Neural crest cell (in vitro differentiated cells): ENCODE measurements at places on chromosomes 13 and 19. TPM values are rescaled to one million over a fixed set of nuclear protein-coding genes. Genes with fewer than 3 reads are reported as not detected.

DNA sequence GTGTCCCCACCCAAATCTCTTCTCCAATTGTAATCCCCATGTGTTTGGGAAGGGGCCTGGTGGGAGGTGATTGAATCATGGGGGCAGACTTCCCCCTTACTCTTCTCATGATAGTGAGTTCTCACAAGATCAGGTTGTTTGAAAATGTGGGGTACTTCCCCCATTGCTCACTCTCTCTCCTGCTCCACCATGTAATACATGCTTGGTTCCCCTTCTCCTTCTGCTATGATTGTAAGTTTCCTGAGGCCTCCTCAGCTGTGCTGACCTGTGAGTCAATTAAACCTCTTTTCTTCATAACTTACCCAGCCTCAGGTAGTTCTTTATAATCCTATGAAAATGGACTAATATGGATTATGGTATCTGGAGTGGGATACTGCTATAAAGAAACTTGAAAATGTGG lies 24.1 kb downstream of the ING1 start:
- no peak overlapping the region for H3K27ac ChIP-seq
- no peak overlapping the region for H3K4me3 ChIP-seq
- peaks cover 17% of the 10 kb centered on the region for H3K36me3 ChIP-seq

- peaks cover 10% of the 10 kb centered on the region for H3K27me3 ChIP-seq
- no peaks in the 10 kb centered on the region for H3K36me3 ChIP-seq
- H3K4me1 ChIP-seq: no peaks in the 10 kb centered on the region
- H3K4me3 ChIP-seq: no peak overlapping the region
Observed at GRCh38 chr19:30870876-30871275, 478.4 kb downstream of the TSHZ3 start.

- peaks cover 9% of the 10 kb centered on the region for H3K4me1 ChIP-seq
- H3K27me3 ChIP-seq: peaks cover 14% of the 10 kb centered on the region
- H3K4me3 ChIP-seq: no peak overlapping the region
- no peak for DNase-seq
- H3K36me3 ChIP-seq: no peaks in the 10 kb centered on the region
- H3K27ac ChIP-seq: no peak overlapping the region
Observed at GRCh38 chr19:4754248-4754647, 30.6 kb upstream of the DPP9 start.

- peaks cover 33% of the 10 kb centered on the region for H3K27me3 ChIP-seq
- H3K4me1 ChIP-seq: peaks cover 45% of the 10 kb centered on the region
- peak; percentile 65 for DNase-seq
- no peaks in the 10 kb centered on the region for H3K36me3 ChIP-seq
- no peak within 1 kb of the TSS for H3K27ac ChIP-seq
Observed at GRCh38 chr19:39406656-39407409, at the start of gene ZFP36. Gene ZFP36 (plus strand): TSS chr19:39406847. CDS start chr19:39406905, 58 bp downstream.

Gene NLRP13
- not detected in 2 replicates for total RNA-seq

GRCh38 chr13:59452189-59452890 lies 711.4 kb downstream of the DIAPH3 start:
- no peak for DNase-seq
- H3K4me3 ChIP-seq: no peak overlapping the region
- H3K27me3 ChIP-seq: no peaks in the 10 kb centered on the region
- H3K27ac ChIP-seq: no peak overlapping the region

GRCh38 chr13:88937384-88937783 lies 1266.2 kb downstream of the SLITRK5 start:
- H3K4me1 ChIP-seq: no peaks in the 10 kb centered on the region
- no peak overlapping the region for H3K4me3 ChIP-seq
- H3K27me3 ChIP-seq: no peaks in the 10 kb centered on the region
- H3K27ac ChIP-seq: no peak overlapping the region
- DNase-seq: no peak

- H3K36me3 ChIP-seq: no peaks in the 10 kb centered on the region
- H3K27me3 ChIP-seq: peaks cover 24% of the 10 kb centered on the region
- H3K27ac ChIP-seq: no peak overlapping the region
- DNase-seq: no peak
- H3K4me1 ChIP-seq: peaks cover 6% of the 10 kb centered on the region
Observed at GRCh38 chr19:9995084-9995483, 15.2 kb downstream of the COL5A3 start.

Gene ETHE1
- total RNA-seq: 23.7 and 25.0 TPM in 2 replicates

Gene ELANE
- not detected in 2 replicates for total RNA-seq

DNA sequence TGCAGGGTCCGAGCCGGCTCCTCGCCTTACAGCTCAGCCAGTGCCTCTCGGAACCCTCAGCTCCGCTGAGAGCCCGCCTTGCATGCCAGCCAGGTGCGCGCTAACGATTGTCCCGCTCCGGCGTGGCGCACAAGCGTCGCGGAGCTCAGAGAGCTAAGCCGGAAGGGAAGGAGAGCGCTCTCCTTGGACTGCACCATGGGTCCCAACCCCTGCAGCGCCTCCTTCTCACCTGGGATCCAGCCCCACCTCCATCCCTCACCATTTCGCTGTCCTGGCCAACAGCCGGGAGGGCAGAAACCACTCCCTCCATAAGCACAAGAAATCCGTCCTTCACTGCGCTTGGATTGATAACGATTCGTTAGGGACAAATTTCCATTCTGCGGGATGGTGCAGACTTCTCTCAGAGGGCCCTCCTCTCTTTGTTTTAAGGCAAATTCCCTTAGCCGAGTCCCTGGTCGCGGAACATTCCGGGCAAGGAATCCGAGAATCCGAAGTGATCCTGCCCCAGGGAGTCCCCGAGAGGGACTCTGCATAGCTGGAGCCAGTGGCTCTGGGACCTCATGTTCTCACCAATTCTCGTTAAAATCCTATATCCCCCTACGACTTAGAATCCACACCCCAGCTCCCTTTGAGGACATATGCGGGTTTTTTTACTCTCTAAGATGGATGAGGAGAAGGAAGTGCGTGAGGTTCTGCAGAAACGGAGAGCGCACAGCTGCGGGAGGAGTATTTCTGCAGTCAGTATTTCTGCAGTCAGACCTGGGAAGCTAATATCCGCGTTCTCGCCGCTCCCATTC lies 2.8 kb downstream of the GSX1 start:
- H3K4me3 ChIP-seq: peak overlapping the region; percentile 76
- peaks cover 41% of the 10 kb centered on the region for H3K4me1 ChIP-seq
- peaks cover 98% of the 10 kb centered on the region for H3K27me3 ChIP-seq
- no peak for DNase-seq
- H3K36me3 ChIP-seq: peaks cover 3% of the 10 kb centered on the region
- H3K27ac ChIP-seq: no peak overlapping the region

Gene TMTC4
- 51.7 and 57.1 TPM in 2 replicates for total RNA-seq

Gene RFX1
- total RNA-seq: 17.6 and 19.9 TPM in 2 replicates

DNA sequence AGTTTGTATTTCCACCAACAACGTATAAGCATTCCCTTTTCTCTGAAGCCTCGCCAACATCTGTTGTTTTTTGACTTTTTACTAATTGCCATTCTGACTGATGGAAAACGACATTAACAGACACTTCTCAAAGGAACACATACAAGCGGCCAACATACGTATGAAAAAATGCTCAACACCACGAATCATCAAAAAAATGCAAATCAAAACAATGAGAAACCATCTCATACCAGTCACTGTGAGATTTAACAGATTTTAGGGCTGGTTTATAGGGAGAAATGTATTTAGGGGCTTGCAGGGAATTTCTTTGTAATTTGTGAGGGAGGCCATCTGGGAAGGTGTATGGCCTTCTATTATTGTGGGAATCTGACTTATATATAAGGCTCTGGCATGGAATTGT lies 2.8 kb upstream of the DZIP1 start:
- peaks cover 16% of the 10 kb centered on the region for H3K4me1 ChIP-seq
- H3K4me3 ChIP-seq: peak overlapping the region; percentile 47
- no peaks in the 10 kb centered on the region for H3K36me3 ChIP-seq

DNA sequence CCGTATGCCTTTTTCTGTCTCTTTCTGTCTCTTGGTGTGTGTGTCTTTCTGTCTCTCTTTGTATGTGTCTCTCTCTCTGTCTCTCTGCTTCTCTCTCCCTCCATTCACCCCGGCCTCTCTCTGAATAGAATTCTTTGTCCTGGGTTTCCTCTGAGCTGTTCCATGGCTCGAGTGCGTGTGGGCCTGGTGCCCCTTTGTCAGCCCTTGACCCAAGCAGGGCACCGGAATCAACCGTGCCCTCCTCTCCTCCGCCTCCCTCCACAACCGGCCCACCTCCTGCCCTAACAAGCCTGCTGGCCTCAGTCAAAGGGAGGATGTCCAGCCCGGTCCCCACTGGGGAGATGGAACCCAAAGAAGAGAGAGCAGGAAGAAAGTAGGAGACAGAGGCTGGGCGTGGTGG lies 3.2 kb downstream of the AXL start:
- peak overlapping the region; percentile 10 for H3K4me3 ChIP-seq
- peaks cover 54% of the 10 kb centered on the region for H3K27me3 ChIP-seq
- peak overlapping the region; percentile 45 for H3K27ac ChIP-seq
- peaks cover 71% of the 10 kb centered on the region for H3K4me1 ChIP-seq

Gene TMC4
- 0.28 TPM in 1 of 2 replicates, not detected in the other for total RNA-seq

- peaks cover 4% of the 10 kb centered on the region for H3K36me3 ChIP-seq
- DNase-seq: no peak
- no peak overlapping the region for H3K4me3 ChIP-seq
- peaks cover 73% of the 10 kb centered on the region for H3K4me1 ChIP-seq
Observed at GRCh38 chr19:38658462-38659306, 11.2 kb downstream of the ACTN4 start.

- DNase-seq: no peak
- no peaks in the 10 kb centered on the region for H3K36me3 ChIP-seq
- H3K4me3 ChIP-seq: no peak overlapping the region
- H3K27me3 ChIP-seq: no peaks in the 10 kb centered on the region
Observed at GRCh38 chr13:91804724-91805123, 406.3 kb downstream of the GPC5 start.

Gene CCNA1
- total RNA-seq: 0.25 and 0.26 TPM in 2 replicates

DNA sequence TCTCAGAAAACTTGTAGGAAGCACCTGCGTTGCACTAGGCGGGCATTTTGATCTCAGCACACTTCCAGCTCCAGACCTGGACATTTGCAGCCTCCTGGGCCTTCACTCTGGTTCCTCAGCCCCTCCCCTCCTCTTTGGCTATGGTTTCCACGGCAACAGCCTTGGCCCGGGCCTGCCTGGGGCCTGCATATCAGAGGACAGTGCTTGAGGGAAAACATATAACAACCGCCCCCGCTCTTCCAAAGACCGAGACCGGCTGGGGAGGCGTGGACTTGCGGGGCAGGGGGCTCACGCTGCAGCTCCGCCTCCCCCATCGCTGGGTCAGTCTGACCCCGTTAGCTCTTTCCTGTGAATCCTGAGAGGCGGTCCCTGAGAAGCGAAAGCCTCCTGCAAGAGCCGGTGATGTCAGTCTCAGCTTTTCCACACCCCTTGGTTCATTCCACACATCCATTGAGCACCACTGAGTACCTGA lies 125.7 kb upstream of the PEG3 start:
- no peak overlapping the region for H3K4me3 ChIP-seq
- H3K27ac ChIP-seq: no peak overlapping the region

GRCh38 chr13:19152403-19152802 lies 29.2 kb downstream of the TUBA3C start:
- H3K4me1 ChIP-seq: no peaks in the 10 kb centered on the region
- H3K36me3 ChIP-seq: peaks cover 8% of the 10 kb centered on the region
- DNase-seq: no peak
- no peaks in the 10 kb centered on the region for H3K27me3 ChIP-seq
- no peak overlapping the region for H3K4me3 ChIP-seq
- no peak overlapping the region for H3K27ac ChIP-seq

DNA sequence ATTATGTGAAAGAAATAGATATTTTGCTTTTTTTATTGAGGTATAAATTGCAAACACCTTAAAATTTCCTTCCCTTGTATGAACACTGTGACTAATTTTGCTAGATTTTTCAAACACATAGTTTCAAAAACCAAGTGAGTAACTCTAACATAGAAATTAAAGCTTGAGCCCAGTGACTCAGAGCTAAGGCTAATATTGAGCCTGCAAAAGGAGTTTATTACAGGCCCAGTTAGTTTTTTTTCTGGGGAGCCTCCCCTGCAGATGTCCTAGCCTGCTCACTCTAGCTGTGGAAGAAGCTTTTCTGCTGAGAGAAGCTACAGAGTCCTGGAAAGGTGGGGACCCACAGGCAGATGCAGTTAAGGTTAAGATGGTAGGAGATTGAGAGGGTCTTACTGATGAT lies 3.4 kb downstream of the ZNF430 start:
- DNase-seq: no peak
- H3K27me3 ChIP-seq: no peaks in the 10 kb centered on the region
- peak overlapping the region; percentile 38 for H3K4me3 ChIP-seq
- H3K4me1 ChIP-seq: peaks cover 36% of the 10 kb centered on the region

DNA sequence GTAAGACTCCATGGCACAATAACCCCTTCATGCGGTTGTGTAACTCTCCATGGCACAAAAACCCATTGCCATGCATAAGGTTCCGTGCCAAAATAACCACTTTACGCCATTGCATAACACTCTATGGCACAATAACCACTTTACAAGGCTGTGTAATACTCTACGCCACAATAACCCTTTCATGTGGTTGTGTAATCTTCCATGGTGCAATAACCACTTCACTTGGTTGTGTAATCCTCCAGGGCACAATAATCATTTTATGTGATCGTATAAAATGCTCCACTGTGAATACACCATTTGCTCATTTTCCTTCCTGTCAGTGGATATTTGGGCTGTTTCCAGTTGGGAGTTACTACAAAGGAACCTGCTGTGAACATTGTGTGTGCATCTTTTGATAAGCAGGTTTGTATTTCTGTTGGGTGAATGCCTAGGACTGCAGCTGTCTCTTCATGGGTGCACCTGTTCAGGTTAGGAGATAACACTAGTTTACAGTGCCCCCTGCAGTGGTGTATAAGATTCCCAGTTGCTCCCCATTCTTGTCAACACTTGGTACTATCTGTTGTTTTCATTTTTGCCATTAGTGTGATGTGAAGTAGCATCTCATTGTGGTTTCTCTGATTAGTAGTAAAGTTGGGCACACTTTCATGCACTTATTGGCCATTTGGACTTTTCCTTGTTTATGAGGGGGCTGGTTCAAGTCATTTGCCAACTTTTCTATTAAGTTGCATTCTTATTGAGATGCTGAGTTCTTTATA lies 21.1 kb upstream of the ZSCAN18 start:
- H3K4me3 ChIP-seq: no peak overlapping the region
- no peaks in the 10 kb centered on the region for H3K27me3 ChIP-seq
- no peaks in the 10 kb centered on the region for H3K4me1 ChIP-seq
- no peak for DNase-seq
- no peak overlapping the region for H3K27ac ChIP-seq
- H3K36me3 ChIP-seq: peaks cover 31% of the 10 kb centered on the region

Gene LILRA1
- total RNA-seq: not detected in 2 replicates

- H3K4me3 ChIP-seq: no peak overlapping the region
- no peaks in the 10 kb centered on the region for H3K36me3 ChIP-seq
- H3K4me1 ChIP-seq: no peaks in the 10 kb centered on the region
- no peak for DNase-seq
- no peak overlapping the region for H3K27ac ChIP-seq
- H3K27me3 ChIP-seq: no peaks in the 10 kb centered on the region
Observed at GRCh38 chr13:38518328-38518727, 168.5 kb upstream of the FREM2 start.

GRCh38 chr19:58482372-58482771 lies 6.2 kb downstream of the ZNF446 start:
- peak overlapping the region; percentile 38 for H3K4me3 ChIP-seq
- no peak overlapping the region for H3K27ac ChIP-seq
- no peaks in the 10 kb centered on the region for H3K27me3 ChIP-seq
